ENCODE measurements at places on chromosomes 6 and 20.

DNA sequence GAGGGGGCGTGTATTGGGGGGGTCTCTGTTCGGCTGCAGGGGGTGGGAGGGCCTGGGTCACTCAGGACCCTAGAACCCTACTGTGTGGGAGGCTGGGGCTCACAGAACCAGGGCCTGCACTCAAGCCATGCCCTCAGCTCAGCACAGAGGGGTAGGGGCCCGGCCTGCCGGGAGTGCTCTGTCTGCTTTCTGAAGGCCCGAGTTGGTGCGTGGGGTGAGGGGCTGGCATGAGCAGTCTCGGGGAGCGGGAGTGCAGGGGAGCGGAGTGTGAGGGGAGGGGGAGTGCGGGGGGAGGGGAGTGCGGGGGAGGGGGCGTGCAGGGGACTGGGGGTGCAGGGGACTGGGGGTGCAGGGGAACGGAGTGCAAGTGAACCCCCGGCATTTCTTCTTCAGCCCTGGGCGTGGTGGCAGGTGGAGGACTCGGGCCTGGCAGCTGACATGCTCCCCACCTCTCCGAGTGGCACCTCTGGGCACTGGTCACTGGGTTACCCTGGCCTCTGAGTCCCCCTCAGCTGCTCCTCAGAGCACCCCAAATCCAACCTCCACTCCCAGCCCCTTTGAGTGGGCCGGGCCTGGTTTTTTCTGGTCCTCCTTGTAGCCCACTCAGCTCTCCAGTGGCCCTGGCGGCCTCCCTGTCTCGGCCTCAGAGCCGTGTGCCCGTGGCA lies 1.0 kb downstream of the COL20A1 start:
- no peak for DNase-seq

GRCh38 chr6:169865346-169866139 lies 114.1 kb downstream of the ERMARD start:
- no peak for DNase-seq

GRCh38 chr20:45836841-45837240 lies 3.2 kb downstream of the SNX21 start:
- no peak for DNase-seq

- no peak for DNase-seq
These were observed 36.2 kb upstream of the HMGA1 start for GRCh38 chr6:34200340-34200971.

DNA sequence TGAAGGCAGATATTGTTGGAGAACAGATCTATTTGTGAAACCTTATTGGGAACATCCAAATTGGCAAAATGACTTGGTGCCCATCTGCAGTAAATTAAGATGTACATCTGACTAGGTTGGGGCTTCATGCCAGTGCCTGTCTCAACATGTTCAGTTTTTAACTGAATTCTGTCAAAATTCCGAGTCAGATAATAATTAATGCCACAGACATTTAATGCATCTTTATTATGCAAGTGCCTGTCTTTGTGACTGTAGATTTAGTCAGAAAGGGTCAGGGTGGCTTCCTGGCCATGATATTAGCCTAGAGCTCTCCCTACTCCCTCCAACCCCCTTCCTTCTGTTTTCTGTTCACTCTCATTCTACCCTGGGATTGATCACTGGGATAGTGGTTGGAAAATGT lies 199.3 kb upstream of the FLRT3 start:
- DNase-seq = no peak

DNA sequence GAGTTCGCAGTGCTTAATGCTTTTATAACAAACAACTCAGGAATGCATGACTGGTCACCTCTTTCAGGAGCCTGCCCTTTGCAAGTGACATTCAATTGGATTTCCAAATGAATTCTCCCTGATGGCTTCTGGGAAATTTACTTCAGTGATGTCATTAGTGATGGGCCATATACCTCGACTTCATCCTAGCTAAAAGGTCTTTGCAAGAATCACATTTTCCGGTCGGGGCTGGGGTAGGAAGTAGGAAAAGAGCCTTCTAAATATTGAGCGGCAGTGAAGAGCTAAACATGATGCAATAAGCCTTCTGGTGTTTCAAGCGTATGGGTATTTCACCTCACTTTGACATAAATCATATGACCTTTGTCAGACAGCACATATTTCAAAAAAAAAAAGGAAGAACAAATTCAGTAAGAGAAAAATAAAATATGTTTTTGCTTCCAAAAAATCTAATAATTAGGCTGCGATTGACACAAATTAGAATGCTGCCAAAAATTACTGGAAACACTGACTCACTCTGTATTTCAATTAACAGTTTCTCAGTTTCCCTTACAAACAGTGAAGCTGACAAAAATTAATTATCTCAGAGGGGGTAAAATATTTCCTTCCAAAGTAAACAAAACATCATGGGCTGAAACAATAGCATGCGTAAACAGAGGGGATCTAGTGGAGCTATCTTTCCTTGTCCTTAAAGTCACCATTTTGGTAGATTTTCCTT lies 39.8 kb downstream of the ADTRP start:
- no peak for DNase-seq

- no peak for DNase-seq
These were observed 53.6 kb downstream of the FOXF2 start for GRCh38 chr6:1442929-1443328.

GRCh38 chr6:81889377-81890053 lies 137.0 kb upstream of the TENT5A start:
- no peak for DNase-seq

DNA sequence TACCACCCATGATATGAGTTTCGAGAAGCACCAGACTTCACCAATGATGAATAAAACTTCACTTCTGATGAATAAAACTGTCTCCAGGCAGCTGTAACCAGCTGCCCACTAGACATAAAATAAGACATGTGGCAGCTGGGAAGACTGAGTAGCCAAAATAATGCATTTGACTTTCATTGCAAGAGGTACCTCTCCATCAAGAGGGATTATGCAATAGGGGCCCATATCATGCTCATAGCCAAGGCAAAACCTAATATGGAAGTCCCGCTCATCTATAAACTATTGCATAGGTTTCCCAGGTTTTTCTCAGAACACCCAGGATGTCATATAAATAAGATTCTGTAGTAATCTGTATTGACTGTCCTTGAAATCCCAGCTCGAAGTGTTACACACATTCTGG lies 155.5 kb downstream of the SIM1 start:
- DNase-seq = no peak

- DNase-seq = no peak
These were observed 99.7 kb upstream of the RALGAPA2 start for GRCh38 chr20:20812136-20812535.

DNA sequence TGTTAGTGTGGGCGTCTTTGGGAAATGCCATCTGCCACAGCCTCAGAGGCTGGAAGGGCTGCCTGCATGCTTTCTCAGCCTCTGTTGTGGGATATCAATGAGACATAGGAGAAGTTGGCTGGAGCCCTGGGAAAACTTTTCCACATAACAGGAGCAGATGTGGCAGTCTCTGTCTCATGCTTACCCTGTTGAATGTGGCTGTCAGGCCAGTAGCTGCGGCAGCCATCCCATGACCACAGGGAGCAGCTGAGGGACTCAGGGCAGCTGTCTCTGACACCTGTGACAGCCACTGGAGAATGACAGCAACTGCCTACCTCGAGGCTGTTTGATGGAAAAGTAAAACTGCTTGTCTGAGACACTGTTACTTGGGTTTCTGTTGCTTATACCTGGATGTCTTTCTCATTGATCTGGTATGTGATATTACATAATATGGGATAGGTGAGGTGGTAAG lies 64.4 kb downstream of the TULP4 start:
- DNase-seq = no peak

DNA sequence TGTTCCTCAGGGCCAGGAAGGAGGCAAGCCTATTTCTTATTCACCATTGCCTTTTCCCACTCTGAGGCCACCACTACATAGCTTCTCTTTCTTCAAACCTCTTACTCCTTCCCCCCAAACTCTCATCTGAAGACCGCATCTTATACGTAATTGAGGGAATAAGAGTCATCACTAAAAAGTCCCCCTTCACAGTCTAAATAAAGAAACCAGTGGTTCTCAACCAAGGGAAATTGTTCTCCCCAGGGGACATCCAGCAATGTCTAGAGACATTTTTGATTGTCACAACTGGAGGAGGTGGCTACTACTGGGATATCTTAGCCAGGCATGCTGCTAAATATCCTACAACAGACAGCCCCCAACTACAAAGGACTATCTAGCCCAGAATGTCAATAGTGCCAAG lies 327.6 kb upstream of the CNR1 start:
- DNase-seq = no peak

- no peak for DNase-seq
These were observed 63.4 kb downstream of the TXNDC5 start for GRCh38 chr6:7846966-7847818.

DNA sequence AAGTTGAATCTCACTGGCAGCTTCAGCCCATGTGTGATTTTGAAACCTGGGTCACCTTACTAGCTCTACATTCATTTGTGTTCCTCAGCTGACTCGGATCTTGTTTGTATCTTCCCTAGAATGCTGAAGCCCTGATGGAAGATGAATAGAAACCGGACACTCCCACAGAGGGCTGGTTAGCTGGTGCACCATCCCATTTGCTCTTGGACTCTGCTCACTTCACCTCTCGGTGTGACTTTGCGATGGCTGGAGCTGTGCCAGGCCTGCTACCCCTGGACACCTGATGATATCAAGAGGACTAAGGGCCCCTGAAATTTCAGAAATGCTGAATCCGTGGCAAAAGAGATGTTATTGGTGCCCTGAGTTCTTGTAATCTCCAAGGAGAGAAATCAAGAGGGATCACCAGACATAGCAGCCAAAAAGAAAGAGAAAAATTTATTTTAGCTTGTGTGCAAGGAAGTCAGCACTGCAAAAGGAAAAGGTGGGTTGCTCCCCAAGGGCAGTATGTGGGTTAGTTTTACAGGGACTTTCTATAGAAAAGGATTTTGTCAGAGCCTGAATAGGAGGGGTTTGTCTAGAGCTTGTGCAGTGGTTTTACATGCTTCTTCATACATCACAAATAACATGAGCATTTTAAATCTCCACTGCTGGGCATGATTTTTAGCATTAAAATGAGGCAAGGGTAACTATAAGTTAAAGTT lies 426.3 kb upstream of the NOX3 start:
- no peak for DNase-seq

DNA sequence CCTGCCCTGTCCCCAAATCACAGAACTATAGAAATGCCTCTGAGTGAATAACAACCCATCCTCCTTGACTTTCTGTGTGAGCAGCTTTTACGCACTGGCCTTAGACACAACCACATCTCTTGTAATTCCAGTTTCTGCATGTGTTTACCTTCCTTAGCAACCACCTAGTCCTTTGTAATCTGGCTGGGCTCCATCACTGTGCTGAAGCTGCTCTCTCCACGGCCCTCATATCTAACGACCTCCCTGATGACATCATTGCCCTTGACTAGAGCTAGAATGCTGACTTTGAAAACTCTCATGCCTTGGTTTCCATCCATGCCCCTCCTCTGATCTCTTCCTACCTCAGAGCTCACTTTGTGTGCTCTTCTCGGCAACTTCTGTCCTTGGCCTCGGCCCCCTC lies 30.5 kb upstream of the GLP1R start:
- DNase-seq = no peak

- DNase-seq = no peak
These were observed 104.9 kb upstream of the PRDM1 start for GRCh38 chr6:105981002-105981887.

DNA sequence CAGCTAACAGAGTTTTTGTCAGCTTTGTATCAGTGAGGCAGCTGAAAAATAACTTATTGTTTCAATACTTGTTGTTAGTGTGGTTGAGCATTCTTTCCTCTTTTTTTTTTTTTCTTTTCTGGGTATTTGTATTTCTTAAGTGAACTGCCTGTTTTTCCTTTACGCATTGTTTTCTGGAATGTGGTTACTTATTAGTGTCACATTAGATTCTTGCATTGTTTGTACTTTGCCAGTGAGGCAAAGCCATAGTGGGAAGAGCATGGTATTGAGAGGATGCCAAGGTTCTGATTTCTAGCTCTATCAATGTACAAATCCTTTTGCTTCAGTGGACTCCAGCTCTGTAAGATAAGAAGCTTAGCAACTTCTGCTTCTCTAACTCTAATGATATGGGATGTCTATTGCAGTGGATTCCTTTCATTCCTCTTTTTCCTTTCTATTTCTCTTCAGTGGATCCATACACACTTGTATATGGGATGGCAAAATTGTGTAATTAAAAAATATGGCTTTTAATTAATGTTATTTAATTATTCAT lies 3.9 kb downstream of the CDKAL1 start:
- no peak for DNase-seq

- no peak for DNase-seq
These were observed 636.0 kb upstream of the PTCHD4 start for GRCh38 chr6:48747040-48747439.

DNA sequence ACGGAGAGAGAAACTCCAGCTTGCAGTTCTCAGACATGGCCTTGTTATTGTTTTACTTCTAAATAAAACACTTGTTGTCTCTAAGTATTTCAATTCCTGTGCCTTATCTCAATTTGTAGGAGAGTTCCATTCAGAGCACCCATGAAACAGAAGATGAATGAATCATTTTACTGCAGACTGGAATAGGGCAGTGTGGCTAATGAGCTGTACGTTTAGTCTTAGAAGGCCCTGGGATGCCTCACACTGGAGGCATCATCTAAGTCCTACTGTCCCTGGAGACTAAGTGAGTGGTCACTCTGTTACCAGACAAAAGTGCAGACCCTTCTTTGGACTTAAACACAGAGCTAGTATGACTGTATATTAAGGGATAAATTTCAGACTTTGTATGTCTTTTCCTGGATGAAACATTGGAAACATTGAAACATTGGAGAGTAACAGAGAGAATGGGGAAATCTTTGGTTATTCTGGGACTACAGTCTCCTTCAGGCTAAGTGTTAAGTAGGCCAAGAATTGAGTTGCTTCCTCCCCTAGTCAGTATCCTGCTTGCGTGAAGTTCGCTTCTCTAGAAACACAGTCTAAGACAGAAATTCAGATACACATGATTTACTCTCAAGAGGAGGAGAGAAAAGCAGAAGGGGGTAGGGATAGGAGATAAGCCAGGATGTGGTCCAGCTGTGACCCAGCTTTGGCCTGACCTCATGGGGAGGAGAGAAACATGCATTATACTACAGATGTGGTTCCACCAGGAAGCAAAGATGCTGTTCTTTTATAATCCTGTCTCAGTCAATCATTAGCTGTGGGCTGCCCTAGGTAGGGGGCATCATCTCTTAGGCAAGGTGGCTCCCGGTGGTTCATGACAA lies 167.4 kb upstream of the BMP2 start:
- DNase-seq = no peak

DNA sequence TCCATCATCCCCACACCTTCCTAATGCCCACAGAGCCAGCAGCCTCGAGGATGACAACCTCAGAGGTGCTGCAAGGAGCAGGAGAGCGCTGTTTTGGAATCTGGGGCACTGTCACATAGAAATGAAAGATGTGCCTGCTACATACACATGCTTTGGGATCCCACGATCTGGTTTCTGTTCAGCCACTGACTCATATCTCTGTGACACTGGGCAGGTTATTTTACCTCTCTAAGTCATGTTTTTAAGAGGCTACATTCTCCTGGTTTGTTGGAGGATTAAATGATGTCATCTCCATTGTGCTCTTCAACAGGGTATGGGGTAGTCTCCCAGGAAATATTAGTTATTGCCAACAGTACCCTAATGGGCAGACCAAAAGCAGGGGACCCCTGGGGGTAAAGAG lies 32.6 kb upstream of the TAB2 start:
- no peak for DNase-seq

Data from stimulated activated CD4-positive, alpha-beta T cell treated with anti-CD3 and anti-CD28 coated beads, Interleukin-1b, Interleukin-23, amount 100 ng/mL, for 1 hour (primary cell).